Panc1 (cell line): ENCODE measurements at places on chromosomes 3 and 15.

DNA sequence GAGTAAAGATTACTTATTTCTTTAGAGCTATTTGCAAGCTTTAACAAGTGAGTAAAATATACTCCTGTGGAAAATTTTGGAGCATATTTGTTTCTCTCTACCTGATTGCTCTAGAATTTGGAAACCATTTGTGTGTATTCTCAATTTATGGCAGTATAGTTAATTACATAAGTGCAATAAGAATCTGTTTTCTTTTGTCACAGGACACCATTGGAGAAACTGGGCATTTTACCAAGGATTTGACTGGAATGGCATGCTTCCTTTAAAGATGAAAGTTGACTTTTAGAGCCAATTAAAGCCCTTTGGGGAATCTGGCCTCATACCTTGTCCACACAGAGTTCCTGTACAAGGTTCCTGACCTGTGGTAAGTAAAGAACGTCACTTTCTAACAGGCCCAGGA lies 38.4 kb downstream of the PAQR5 start:
- DNase-seq = no peak

DNA sequence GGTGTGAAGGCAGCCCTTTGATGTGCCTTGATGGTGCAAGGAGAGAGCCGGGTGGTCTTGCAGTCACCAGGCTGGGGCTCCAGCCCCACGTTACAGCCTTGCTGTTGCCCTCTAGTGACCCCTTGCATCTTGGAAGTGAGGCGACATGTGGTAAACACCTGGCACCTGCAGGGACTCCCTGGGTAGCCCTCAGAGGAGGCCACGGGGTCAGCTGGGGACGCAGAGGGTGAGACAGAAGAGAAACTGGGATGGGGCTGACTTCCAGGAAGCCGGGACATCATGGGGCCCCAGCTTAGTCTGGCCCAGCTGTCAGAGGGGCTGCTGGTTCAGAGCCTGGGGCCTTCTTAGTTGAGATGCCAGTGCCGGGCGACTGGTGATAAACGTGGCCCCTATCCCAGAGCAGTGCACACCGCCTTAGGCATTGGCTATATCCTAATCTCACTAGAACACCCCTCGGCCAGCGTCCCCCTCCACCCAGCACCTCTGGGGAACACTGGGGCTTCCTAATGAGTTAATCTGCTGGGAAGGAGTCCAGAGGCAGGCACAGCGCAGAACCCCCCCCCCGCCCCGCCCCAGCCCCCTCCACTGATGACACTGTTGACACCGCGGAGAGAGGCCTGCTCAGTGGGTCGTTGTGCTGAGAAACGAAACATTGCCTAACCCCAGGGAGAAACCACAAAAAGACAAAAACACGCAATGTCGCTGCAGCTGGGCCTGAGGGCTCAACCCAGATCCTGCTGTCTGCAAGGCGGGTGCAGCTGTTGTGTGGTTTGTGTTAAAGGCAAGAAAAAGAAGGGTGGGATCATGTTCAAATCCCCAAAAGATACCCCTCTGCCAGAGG lies 60.5 kb upstream of the KLF13 start:
- no peak for DNase-seq

DNA sequence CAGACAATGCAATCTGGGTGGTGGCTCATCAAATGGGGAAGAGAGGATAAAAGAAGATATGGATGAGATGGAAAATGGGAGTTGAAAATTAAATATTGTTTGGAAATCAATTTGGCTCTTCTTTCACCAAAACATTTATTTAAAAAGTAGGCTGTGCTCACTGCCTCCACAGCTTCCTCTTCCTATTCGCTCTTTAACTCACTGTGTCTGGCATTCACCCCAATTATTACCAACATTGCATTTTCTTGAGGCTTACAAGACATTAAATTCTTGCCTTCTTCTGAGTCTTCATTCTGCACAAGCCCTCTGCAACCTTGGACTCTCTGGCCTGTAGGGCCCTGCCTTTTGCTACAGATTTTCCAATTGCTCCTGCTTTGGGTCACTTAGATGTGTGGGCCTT lies 52.9 kb upstream of the TSPAN3 start:
- no peak for DNase-seq

DNA sequence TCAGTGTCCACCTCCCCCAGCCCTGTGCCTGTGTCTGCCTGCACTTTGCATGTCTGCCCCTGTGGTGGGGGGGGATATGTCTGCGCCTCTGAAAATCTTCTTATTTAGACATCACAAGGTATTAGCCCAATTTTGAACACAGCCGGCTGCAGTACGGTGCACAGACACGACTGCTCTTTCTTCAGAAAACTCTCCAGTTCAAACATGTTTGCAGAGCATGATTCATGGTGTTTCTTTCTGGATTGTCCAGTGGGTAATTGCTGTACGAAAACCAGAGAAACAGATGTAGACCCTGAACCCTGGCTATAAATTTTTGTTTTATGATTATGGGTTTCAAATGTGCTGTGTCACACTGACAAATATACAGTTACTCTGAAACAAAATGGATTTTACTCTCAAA lies 3.4 kb upstream of the RARB start:
- DNase-seq = no peak

DNA sequence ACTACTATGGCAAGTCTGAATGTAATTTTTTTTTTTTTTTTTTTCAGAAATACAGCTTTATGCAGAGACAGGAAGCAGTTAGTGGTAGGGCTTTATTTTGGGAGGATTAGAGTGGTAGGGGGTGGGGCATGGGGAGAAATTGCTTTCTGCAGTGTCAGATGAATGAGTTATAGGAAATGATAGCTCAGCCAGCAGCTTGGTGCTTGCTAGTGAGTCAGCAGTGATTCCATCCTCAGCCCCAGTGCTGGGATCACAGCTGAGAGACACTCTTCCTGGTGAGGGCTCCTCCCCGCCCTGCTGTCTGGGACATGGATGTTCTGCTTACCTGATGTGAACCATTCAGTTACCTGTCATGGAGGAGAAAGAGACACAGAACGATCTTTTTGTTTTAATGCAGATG lies 39.6 kb downstream of the SEMA6D start:
- DNase-seq = no peak
